Activated naive CD4-positive, alpha-beta T cell (primary cell): ENCODE measurements at places on chromosomes 1 and 21.

GRCh38 chr1:14366091-14367018 lies 232.1 kb upstream of the KAZN start:
- DNase-seq: no peak

- DNase-seq: no peak
Observed at GRCh38 chr1:68820151-68820550, 323.3 kb upstream of the DEPDC1 start.

DNA sequence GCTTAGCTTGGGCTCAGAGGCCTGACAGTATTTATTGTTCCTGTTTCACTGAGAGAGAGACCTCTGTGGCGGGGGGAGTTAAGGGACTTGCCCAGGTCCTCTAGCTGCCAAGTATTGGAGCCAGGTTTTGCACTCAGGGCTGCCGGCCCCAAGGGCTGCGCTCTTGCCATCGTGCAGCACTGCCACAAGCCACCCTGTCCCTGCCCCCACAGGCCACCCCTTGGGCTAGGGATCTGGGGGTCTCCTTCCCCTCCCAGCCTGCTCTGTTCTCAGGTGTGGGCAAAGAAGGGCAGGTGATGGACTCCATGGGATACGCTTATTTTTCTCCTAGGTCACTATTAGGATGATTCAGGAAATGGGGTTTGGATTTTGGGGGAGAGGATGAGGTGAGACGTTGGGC lies 8.7 kb downstream of the KIAA1614 start:
- no peak for DNase-seq

DNA sequence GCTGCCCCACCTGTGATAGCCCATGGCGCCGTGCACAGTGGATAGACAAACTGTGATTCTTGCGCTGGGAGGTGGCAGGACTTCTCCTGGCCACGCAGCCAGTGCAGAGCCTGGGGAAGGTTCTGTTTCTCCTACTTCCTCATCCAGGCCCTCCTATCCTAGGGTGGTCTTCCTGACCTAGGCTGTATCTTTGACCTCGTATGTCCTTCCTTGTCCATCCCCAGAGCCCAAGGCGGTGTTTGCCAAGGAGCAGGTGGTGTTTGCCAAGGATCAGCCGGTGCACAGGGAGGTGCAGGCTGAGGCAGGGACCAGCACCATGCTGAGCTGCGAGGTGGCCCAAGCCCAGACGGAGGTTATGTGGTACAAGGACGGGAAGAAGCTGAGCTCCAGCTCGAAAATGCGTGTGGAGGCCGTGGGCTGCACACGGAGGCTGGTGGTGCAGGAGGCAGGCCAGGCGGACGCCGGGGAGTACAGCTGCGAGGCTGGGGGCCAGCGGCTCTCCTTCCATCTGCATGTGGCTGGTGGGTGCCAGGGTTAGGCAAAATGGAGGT lies 63.9 kb downstream of the OBSCN start:
- DNase-seq: no peak

- no peak for DNase-seq
Observed at GRCh38 chr1:235008239-235008638, 120.4 kb downstream of the TOMM20 start.

DNA sequence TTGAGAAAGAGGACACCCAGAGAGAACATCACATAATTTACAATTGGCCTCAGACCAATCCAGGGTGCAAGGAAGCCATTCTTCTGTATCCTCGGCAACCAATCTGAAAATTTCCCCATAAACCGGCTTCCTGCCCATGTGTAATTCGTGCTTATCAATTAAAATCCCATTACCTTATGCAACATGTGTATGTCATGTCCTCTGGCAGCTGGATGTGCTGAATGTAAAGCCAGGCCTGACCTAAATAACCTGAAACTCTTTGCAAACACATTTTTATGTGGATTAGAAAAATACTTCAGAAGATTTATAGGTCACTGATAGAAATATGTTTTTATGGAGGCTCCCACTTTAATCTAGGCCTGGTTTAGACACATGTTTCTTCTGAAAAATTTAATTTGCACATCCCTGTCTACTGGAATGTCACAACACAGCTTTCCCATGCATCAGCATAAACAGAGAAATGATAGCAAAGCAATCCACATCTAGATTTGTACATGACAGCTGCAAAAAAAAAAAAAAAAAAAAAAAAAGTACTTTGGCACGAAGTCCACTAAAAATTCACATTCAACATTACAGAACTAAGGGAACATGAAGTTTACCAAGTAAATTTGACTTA lies 69.4 kb upstream of the SAMSN1 start:
- DNase-seq: no peak

DNA sequence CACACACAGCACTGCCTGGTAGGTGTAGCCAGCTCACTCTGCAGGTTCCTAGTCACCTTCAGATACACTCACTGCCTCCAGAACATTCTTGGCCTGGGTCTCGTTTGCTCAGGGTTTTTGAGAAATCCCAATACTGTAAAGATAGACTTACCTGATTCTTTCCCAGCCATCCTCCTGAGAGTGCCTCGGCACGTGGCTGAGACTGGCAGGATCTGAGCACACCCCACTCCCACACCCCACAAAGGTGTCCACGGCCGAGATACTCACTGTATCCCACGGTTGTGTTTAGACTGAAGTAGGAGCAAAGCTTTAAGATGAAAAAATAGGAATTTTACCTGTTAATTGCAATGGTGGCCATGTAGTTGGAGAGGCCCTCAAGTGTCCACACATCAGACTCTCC lies 33.4 kb downstream of the SNAP47 start:
- no peak for DNase-seq

DNA sequence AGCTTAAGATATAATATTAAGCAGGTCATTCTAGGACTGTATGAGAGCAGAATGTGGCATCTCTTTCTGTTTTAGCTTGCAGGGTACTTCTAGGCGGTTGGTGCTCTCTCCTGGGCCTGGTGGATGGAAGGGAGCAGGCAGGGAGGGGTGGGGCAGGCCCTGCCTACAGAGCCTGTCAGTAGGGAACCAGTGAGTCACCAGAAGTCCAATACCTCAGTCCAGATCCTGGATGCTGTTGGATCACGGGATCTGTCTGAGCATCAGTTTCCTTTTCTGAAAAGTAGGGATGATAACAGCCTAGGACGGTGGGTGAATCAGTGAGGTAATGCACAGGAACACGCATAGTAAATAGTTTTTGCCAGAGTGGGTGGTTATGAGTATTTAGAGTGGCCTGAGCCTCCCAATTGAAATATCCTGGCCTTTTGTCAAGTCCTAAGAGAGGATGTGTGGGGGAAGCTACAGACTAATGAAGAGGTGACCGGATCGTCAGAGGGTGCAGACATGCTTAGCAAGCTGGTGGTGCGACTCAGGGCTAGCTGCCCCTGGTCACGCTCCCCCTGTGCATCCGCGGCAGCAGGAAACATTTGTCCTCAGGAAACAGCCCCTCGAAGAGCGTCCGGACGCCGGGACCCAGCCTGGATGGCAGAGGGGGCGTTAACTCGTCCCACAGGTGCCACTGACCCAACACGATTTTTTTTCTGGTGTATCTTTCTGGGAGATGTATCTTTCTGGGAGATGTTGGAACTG lies 23.9 kb downstream of the NAV1 start:
- DNase-seq: no peak

DNA sequence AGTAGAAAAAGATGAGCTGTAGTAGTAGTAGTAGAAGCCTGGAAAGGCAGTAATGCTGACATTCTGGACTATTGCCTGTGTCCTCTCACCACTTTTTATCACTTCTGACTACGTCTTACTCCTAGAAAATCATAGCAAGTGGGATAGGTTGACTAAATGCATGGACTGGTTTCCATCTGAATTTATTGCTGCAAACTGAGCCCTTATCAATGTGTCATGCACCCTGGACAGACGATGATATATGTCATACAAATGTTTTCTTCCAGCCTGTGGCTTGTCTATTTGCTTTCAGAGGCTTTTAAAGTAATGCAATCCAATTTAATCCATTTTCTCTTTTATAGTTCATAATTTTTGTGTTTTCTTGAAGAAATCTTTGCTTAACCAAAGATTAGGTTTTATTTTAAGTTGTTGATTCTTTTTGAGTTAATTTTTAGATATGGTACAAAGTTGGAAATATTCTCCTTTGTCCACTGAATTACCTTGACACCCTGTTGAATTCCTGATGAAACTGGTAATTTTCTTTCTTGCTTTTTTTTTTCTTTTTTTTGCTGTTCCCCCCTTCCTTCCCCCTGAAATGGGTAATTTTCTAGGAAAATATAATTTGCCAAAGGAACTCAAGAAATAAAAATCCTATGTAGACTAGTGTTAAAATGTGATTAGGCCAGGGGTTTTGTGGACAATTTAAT lies 47.1 kb downstream of the PHACTR4 start:
- DNase-seq: no peak

GRCh38 chr1:198970916-198971315 lies 332.1 kb downstream of the PTPRC start:
- no peak for DNase-seq

DNA sequence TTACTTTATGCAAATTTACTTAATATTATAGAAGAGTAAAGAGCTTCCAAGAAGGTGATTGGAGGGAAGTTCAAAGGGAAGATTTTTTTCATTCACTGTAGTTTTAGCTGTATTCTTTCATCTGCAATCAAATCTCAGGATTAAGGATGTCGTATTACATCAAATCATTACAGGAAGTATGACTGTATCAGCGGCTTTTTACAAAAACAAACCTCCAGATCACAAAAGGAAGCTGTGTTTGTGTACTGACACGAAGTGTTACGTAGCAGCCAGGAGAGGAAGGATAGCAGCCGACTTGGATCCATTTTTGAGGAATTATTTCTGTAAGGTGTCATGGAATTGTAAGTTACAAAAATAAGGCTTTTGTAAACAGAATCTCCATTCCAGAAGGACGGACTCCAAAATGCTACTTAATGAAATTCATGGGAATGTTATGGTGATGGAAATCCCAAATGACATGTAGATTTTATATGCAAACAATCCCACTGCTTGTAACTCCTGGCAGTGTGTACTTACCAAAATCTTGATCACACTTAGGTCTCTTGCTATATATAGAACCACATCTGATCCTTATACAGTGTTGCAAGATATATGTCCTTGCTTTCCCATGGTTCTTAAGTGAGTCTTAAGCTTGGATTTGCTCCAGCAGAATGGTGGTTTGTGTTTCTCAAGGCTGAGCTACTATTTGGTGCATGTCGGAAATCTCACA lies 49.8 kb downstream of the KCNJ15 start:
- no peak for DNase-seq

- DNase-seq: no peak
Observed at GRCh38 chr1:14263671-14264070, 334.8 kb upstream of the KAZN start.

- DNase-seq: no peak
Observed at GRCh38 chr1:173554089-173554488, 48.8 kb downstream of the SLC9C2 start.

- DNase-seq: no peak
Observed at GRCh38 chr21:18545908-18546307, 142.3 kb upstream of the TMPRSS15 start.

- no peak for DNase-seq
Observed at GRCh38 chr1:211566431-211567025, 12.4 kb downstream of the SLC30A1 start.

DNA sequence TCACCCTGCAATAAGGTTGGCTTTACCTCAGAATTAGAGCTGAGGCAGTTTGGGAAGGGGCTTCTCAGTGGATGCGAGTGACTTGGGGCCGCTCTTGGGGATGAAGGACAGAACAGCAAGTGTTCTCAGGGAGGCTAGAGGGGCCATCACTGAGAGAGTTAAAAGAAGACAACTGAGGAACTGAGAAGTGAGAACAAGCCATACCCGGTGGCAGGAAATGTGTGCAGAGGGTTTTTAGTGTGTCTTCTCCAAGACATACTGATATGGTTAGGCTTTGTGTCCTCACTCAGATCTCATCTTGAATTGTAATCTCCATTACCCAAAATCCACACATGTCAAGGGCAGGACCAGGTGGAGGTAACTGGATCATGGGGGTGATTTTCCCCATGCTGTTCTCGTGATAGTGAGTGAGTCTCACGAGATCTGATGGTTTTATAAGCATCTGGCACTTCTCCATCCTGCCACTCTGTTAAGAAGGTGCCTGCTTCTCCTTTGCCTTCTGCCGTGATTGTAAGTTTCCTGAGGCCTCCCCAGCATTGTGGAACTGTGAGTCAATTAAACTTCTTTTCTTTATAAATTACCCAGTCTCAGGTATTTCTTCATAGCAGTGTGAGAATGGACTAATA lies 75.8 kb downstream of the PCBP3 start:
- no peak for DNase-seq

DNA sequence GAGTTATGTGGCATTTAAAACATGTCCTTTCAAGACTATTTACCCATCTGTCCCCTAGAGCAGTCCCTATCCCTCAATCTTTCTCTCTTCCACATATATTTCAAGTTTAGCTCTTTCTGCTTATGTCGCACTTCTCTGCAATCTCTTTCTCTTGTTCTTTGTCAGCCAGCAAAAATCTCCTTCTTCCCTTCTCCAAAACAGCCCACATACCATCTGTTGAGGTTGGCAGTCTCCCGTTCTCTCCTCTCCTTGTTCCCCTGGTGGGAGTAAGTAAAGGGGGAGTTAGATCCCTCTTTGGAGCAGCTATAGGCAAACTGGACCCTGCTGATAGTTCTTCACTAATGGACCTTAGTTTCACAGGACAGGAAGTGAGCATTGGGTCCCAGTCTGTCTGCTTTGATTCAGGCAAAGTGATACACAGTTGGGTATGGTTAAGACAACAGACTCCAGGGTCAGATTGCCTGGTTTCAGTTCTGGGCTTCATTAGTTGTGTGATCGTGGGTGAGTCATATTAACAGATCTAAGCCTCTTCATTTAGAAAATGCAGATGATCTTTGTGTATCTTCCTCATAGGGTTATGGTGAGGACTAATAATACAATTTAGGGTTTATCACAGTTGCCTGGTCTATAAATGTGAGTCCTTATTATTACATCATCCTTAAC lies 19.7 kb downstream of the BRINP2 start:
- no peak for DNase-seq

DNA sequence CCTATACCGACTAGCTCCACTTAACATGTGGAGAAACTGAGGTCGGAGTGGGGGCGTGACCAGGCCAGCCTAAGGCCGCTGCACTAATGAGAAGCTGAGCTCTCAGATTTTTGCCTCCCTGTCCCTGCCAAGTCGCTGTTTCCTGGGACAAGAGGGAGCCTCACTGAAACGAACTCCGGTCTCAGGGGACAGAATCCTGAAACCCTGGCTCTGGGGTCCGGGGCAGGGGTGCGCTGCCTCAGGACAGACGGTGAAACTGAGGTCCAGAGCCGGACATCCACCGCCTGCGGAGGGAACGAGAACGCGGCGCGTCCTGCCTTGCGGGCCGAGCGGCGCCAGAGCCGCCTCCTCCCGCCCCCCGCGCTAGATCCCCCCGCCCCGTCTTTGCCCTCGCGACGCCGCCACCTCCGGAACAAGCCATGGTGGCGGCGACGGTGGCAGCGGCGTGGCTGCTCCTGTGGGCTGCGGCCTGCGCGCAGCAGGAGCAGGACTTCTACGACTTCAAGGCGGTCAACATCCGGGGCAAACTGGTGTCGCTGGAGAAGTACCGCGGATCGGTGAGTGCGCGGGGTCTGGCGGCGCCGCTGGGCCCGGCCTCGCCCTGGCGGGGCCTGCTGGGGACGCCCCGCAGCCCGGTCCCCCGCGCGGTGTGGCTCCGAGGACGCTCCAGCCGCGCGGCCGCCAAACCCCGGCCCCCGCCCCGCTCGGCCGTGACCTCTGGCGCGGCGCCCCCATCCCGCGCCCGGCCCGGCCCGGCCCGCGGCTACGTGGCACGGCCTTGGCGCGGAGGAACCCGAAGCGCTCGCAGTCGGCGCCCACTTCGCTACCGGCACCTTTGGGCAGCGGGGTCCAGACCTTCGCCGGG lies at the start of gene GPX7:
GPX7 (plus strand) TSS at position 381 of the 865 bp plus-strand sequence; CDS start at position 420, 39 bp downstream.
- DNase-seq: peak; percentile 44
